ACHN (cell line): ENCODE measurements at places on chromosomes 7 and 10.

DNA sequence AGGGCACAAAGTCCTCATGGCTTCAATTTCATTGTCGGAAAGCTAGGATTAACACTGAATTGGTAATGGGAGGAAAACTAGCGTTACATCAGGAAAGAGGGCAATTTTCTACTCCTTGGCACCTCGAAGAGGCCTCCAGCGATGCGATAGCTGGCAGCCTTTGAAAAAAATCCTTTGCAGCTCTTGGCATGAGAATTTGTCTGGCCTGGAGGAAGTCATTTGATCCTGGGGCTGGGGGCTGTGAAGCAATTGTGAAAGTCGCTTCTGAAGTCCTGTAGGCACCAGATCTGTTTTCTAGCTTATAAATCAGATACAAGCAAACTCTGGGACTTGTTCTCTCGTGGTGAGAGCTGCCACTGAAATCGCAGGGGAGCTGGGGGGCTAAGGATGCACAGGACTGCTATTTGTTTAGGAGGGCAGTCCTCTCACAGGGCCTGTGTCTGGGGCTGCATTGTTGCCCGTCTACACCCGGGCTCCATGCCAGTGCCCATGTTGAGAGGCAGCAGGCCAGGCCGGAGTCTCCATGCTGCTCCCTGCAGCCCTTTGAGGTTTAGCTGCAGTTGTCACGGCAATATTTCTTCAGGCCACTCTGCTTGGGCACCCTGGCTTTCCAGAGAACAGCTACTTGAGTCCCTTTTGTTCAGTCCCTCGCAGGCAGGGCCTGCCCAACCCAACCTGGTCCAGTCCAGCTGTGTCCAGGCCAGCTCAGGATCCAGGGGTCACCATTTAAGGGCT is 206.8 kb upstream of the LYZL1 start:
- no peak for DNase-seq

- no peak for DNase-seq
Measured at GRCh38 chr7:144818511-144818910, 17.3 kb downstream of the TPK1 start.

DNA sequence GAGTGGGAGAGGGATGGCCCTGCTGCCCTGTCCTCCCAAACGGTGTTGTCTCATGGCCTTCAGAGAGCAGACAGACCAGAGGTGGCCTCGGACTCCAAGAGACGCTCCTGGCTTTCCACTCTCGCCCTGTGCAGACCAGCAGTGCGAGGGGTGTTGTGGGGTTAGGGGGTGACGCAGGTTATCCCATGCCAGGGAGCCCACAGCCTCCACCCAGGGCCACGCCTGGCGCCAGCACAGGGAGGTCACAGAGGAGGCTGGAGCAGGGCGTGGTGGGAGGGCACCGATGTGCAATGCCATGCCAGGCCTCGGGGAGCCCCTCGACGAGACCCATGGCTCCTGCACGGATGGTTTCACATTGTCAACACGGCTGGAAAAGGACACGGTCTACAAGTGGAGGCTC is 52.1 kb downstream of the INPP5A start:
- no peak for DNase-seq

- DNase-seq, result no peak
Measured at GRCh38 chr7:137007001-137007694, 138.7 kb downstream of the CHRM2 start.

DNA sequence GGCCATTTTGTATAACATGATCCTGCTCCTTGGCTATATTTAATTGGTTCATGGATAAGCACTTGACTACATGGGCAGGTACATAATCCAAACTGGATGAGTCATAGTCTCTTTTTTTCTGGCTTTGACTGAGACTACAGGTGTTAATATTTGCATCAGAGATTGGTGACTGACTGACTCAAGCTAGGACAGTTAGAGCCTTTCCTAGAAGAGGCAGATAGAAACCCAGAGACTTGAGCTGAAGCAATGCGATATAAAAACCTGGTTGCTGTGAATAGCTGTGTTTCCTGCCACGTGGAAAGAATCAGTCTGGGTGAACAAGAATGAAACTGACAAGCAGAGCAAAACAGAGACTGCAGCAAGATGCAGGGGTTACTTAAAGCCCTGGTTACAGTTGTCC is 81.0 kb downstream of the SAMD9 start:
- no peak for DNase-seq
